ENCODE measurements at places on chromosomes 6 and 20.

- DNase-seq = no peak
Measured at GRCh38 chr6:163695414-163695864, 280.9 kb downstream of the QKI start.

GRCh38 chr6:25635886-25636317, 16.1 kb upstream of the SCGN start:
- DNase-seq = no peak

GRCh38 chr6:148583631-148584030, 163.2 kb upstream of the UST start:
- no peak for DNase-seq

- DNase-seq = no peak
Measured at GRCh38 chr6:44699082-44699481, 311.6 kb downstream of the CDC5L start.

- DNase-seq = no peak
Measured at GRCh38 chr20:46823271-46823751, 71.3 kb upstream of the EYA2 start.

- DNase-seq = no peak
Measured at GRCh38 chr6:125114248-125114858, 39.2 kb upstream of the TPD52L1 start.

Measured in C1 segment of cervical spinal cord (tissue), 14 donors.